ENCODE measurements at places on chromosomes 3 and 15. TPM values are rescaled to one million over a fixed set of nuclear protein-coding genes. Genes with fewer than 3 reads are reported as not detected.

DNA sequence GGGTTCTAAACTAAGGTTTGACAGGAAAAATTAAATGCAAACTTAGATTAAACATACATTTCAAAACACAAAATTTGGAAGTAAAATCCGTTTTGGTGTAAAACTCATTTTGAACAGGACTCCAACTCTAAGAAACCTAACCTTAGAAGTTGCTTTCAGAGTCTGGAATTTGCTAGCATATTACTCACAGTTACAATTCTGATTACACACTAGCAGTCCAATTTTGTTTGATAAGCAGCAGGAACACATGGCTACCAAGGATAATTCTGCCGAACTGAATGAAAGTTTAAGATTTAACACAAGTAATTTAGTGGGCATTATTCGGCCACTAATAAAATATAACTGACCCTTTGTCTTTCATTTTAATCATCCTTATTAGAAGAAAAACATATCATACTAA lies 49.6 kb downstream of the FRMD5 start:
- DNase-seq: no peak

- no peak for DNase-seq
Measured at GRCh38 chr3:33665294-33665693, 52.8 kb downstream of the CLASP2 start.

- DNase-seq: no peak
Measured at GRCh38 chr3:105976196-105976595, 107.4 kb upstream of the CBLB start.

GRCh38 chr3:127988770-127989557 lies 63.3 kb upstream of the SEC61A1 start:
- no peak for DNase-seq

- DNase-seq: no peak
Measured at GRCh38 chr3:156404217-156404616, 150.7 kb downstream of the SSR3 start.

DNA sequence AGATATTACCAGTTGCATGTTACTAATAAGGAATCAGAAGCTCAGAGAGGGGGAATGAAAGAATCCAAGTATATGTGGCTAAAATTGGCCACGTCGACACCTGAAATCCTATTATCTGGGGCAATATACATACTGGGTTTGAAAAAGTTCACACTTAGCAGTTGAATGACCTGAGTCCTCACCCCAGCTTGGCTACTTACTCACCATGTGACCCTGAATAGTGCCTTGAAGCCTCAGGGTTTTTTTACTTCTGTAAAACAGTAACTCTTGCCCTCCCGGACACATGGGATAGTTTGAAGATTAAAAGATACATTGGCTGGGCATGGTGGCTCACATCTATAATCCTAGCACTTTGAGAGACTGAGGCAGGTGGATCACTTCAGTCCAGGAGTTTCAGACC lies 342.2 kb upstream of the TPRG1 start:
- DNase-seq: no peak

DNA sequence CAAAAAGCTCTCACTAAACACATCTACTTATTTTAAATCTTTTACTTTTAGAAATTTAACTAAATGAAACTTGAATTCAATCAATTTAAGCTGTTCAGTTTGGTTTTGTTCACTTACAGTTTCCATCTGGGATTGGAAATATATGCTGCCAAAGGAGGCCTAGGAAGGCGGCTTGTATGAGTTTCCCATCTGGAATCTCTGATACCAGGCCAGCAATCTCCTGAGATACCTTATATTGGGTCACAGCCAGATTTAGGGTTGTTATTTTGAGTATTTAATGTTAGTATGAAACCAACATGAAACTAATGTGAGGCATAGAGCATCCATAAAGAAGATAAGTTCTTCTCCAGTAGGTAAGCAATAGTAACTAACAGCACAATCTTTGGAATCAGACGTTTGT lies 94.6 kb downstream of the GMNC start:
- DNase-seq: no peak

DNA sequence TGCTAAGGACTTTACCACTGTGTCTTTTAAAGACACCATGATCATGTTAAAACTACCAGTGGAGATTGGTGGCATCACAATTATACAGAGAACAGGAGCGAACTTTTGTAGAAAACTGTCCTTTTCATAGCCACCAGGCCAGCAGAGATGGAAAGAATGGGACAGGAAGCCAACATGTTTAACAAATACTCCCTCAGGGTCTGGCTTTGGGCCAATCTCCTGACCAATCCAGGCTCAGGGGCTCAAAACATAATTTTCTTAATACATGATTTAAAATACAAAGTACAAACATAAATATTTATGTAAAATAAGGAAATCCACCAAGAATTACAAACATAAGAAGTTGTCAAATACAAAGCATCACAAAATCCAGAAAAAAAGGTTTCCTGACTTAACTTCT lies 266.0 kb downstream of the VPS13C start:
- DNase-seq: no peak

DNA sequence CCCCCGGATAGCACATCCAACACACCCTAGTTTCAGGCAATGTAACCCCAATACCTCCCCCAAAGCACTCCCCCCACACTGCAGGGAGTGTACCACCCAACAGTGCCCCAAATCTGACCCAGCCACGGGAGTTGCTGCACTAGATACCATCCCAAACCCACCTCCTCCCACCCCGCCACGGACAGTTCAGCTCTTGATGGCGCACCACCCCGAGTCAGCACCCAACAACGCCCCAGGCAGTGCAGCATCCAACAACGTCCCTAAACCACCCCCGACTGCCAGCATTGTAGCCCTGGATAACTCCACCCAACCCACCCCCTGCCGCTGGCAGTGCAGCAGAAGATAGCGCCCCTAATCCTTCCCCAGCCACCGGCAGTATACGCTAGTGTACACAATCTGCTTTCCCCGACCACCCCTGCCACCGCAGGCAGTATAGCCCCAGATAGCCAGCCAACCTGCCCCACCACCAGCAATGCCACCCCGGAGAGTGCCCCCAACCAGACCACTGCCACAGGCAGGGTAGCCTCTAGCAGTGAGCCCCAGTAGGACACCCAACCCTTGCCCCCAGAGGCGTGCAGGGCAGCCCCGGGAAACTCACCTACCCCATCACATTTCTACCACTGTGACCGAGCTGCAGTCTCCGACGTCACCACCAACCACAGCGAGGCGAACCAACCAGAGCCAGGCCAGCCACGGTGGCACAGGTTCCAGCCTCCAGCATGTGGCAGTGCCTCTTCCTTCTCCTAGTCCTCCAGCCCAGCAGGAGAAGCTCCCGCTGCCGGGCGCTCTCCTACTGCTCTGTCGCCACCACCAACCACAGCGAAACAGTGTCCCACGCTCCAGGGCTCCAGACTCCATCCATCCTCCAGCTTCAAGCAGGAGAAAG lies 178.1 kb downstream of the POTEB3 start:
- no peak for DNase-seq

GRCh38 chr3:129560911-129561594 lies 18.1 kb downstream of the H1-8 start:
- no peak for DNase-seq

GRCh38 chr15:57436961-57437360 lies 60.7 kb downstream of the CGNL1 start:
- DNase-seq: no peak

- DNase-seq: peak; percentile 78
Measured at GRCh38 chr15:24318981-24319380, 356.6 kb upstream of the NPAP1 start.

- DNase-seq: peak; percentile 53
Measured at GRCh38 chr15:58269455-58270414, 131.6 kb downstream of the AQP9 start.

DNA sequence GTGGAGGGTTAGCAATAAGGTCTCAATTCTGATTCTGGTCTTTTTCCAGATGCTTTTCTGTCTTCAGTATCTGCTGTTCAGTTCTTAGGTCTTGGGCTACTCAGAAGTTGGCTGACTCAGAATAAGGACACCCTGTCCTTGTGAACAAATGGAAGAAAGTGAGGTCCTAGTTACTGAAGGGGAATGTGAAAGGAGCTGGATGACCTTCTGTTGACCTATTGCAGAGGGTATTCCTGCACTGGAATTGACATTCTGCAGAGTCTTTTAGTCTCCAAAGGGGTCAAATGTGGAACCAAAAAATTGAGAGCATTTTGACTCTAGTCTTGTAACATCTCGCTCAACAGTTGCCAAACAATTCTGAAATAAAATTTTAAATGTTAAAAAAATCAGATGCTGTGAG lies 63.0 kb downstream of the CCR1 start:
- no peak for DNase-seq

- DNase-seq: no peak
Measured at GRCh38 chr15:67095912-67096311, 30.5 kb downstream of the SMAD3 start.

GRCh38 chr3:193055352-193055751 lies 137.7 kb upstream of the MB21D2 start:
- no peak for DNase-seq

DNA sequence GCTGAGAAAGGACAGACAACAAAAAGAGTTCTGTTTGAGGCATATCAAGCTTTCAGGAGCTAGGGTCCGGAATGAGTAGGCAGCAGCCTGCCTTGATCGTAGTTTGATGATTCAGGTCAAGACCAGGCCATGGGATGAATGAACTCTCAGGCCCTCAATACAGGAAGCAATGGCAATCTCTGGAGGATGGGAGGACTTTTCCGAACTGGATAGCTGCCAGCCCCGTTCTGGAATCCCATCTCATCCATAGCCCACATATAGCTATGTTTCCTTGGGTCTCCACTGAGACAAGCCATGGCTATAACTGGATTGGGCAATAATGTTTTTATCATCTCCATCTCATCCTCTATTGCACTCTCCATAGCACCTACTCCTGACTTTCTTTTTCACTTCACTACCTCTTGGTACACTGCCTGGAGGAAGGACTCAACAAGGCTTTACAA lies 12.8 kb downstream of the AHSG start:
- no peak for DNase-seq

- no peak for DNase-seq
Measured at GRCh38 chr15:57324590-57324890, 51.8 kb upstream of the CGNL1 start.

DNA sequence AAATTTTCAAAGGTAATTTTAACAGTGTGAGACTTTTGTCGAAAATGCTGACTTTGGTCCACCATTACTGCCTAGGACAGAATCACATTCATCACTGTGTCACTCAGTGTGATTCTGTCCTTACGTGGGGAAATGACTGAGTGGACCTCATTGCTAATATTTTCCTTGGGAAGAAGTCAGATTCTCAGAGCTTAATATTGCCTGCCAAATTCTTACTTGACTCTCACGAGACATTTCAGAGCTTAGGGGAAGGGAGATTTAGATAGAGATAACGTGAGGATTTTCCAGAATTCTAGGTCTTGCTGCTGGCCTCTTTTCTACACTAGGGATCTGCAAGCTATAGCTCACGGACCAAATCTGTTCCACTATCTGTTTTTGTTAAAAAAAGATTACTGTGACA lies 270.4 kb downstream of the SUCLG2 start:
- DNase-seq: no peak

DNA sequence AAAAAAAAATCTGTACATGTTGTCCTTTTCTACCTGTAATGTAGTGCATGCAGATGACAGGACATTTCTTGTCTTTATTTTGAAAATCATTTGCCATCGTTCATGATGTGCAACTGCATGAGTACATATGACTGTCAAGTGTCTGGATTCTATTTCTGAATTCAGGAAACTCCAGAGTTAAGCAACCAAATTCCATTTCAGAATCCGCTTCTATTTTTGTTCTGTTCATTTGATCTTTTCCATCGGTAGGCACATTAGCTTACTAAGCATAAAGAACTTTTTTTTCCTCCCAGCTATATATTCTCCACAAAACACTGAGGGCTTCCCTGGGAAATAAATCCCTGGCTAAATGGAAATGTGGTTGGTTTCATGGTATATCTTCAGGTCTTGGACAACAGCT lies 365.6 kb downstream of the PTPRG start:
- peak; percentile 44 for DNase-seq

DNA sequence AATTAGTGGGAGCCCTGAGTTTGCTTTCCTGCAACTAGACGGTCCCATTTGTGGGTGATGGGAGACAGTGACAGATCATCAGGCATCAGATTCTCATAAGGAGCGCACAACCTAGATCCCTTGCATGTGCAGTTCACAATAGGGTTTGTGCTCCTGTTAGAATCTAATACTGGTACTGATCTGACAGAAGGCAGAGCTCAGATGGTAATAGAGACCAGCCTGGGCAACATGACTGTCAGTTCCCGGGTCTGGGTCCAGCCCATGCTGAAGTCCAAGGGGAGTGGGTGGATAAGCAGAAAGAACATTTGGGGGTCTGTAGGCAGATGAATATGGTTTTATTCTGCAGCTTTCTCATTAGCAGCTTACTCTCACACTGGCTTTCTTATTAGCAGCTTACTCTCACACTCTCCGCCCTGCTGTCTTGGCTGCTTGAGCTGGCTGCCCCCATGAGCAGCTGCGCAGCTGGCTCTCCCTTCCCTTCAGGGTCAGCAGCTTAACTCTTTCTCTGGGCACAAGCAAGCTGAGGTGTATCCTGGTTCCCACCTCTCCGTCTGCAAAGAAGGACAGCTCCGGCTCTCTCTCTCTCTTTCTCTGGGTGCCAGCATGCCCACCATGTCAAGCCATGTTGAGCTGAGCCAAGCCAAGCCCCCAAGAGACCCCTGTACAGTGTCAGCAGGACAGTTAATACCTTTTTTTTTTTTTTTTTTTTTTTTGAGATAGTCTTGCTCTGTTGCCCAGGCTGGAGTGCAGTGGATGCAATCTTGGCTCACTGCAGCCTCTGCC lies 46.5 kb downstream of the KLHDC8B start:
- DNase-seq: no peak

The ZNF80 gene
- total RNA-seq: not detected

The CHP1 gene
- 75.8 TPM for total RNA-seq

The WDR93 gene
- total RNA-seq: not detected

The CYP11A1 gene
- total RNA-seq: not detected

The GOLGA8G gene
- not detected for total RNA-seq

The NTRK3 gene
- total RNA-seq: not detected

The PP2D1 gene
- total RNA-seq: not detected

The SST gene
- total RNA-seq: not detected

The CPN2 gene
- not detected for total RNA-seq

The MKRN2 gene
- total RNA-seq: 22.9 TPM

The SEMA6D gene
- 2.6 TPM for total RNA-seq

The ELL3 gene
- total RNA-seq: 23.2 TPM

The ARNT2 gene
- 0.26 TPM for total RNA-seq

The ZNF385D gene
- total RNA-seq: under 0.01 TPM

The CCR9 gene
- not detected for total RNA-seq
